ENCODE measurements at places on chromosomes 2 and 18. TPM values are rescaled to one million over a fixed set of nuclear protein-coding genes. Genes with fewer than 3 reads are reported as not detected.
A peak's percentile ranks its signal among the peaks of the same experiment; 100 is the strongest.

- no peak for DNase-seq
Measured at GRCh38 chr18:67514901-67515540, 1.5 kb downstream of the DSEL start.

DNA sequence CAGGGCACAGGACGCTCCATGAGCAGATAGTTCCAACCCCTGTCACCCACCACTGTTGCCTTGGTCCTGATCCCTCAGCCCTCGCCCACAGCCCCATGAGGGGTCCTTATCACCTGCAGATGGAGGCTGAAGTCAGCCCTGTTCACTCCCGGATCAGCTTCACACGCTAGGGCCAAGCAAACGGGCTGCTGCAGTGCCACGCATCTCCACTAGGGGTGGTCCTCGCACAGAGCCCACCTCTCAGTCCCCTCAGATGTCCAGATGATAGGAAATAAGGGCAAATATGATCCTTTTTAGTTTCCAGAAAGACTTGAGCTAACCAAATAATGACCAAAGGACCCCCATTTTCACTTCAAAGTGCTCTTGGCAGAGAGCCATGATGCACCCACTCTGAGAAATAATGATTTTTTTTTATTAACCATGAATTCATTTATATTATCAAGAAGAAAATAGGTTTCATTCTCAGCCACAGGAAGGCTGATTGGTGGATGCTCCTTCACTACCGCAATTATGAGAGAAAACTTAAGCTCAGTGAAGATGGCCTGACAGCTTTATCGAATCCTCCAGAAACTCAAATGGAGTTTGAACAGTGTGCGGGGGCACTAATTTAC, 71.9 kb upstream of the KLHL29 start:
- DNase-seq = no peak

DNA sequence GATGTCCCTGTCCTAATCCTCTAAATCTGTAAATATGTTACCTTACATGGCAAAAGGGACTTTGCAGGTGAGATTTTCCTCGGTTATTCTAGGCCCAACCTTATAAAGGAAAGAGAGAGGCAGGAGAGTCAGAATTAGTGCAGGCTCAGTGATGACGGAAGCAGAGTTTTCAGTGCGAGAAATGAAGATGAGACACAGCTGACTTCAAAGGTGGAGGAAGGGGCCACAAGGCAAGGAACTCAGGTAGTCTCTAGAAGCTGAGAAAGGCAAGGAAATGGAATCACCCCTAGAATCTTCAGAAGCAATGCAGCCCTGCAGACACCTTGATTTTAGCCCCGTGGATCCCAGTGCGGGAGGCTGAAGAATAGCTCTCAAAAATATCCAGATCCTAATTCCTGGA, 7.2 kb upstream of the LCLAT1 start:
- DNase-seq = no peak

GRCh38 chr2:20665243-20666004, 1.5 kb upstream of the GDF7 start:
- DNase-seq = peak; percentile 21

GRCh38 chr18:56516789-56517188, 121.6 kb downstream of the TXNL1 start:
- no peak for DNase-seq

DNA sequence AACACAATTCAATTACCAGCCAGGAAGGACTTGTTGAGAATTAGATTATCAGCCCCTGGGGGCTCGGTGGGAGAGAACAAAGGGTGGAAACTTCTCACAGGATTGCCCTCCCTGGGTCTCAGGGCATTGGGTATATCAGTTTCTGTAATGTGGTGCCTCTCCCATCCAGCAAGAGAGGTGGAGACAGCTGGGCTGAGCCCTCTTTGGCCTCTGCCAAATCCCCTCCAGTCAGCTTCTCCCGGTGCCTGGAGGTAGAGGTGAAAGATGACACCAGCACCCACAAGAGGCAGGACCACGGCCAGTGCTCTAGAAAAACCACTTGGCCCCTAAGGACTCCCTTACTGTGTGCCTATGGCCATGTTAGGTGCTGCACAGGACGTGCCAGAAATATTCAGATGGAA, 179.7 kb downstream of the HAUS1 start:
- no peak for DNase-seq

Gene CRYBA2
- total RNA-seq = not detected

Gene MYOM1
- 611 TPM for total RNA-seq

Gene REG3A
- not detected for total RNA-seq

Gene RNF125
- total RNA-seq = 5.6 TPM

Gene OSBPL1A
- 78.9 TPM for total RNA-seq

Gene SCN9A
- 1.8 TPM for total RNA-seq

Gene SPDYA
- total RNA-seq = 0.35 TPM

Gene NXPH2
- total RNA-seq = not detected

All from Right ventricle myocardium inferior (tissue), 1 donor.